Cortex of kidney (tissue), 1 donor: ENCODE measurements at places on chromosomes 2 and 18.

DNA sequence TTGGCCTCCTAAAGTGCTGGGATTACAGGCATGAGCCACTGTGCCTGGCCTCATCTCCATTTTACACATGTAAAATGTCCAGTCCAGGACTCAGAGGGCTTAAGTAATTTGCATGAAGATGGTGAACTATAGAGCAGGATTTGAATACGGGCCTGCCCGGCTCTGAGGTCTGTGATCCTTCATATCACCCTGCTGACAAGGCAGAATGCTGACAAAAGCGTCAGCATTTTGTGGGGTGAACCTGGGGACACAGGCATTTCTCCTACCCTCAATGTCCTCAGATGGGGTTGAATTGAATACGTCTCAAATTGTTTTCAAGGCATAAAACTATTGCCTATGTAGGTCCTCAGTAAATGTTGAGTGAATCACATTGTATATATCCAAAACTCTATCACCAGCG is 57.2 kb upstream of the GATA6 start:
- DNase-seq = no peak

DNA sequence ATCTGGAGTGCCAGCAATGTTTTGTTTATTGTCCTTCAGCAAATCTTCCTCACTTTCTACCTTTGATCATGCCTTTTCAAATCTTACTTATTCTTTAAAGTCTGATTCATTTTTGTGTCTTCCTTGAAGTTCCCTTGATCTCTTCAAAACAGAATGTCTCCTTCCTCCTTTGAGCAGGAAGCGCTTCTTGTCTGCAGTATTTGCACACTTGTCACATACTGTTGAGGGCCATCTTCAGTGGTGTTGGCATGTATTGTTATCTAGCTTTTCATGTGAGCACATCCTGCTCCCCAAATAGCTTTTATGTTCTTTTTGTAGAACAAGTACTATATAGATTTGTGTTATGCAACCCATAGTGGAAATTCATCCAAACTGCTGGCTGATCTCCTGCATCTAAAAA is 5.9 kb upstream of the CERS6 start:
- no peak for DNase-seq

GRCh38 chr2:149873936-149874335 is 286.4 kb upstream of the MMADHC start:
- no peak for DNase-seq

- DNase-seq = no peak
Measured at GRCh38 chr18:47970664-47971531, 40.4 kb upstream of the SMAD2 start.

- DNase-seq = no peak
Measured at GRCh38 chr2:181310967-181311366, 146.2 kb upstream of the ITGA4 start.

DNA sequence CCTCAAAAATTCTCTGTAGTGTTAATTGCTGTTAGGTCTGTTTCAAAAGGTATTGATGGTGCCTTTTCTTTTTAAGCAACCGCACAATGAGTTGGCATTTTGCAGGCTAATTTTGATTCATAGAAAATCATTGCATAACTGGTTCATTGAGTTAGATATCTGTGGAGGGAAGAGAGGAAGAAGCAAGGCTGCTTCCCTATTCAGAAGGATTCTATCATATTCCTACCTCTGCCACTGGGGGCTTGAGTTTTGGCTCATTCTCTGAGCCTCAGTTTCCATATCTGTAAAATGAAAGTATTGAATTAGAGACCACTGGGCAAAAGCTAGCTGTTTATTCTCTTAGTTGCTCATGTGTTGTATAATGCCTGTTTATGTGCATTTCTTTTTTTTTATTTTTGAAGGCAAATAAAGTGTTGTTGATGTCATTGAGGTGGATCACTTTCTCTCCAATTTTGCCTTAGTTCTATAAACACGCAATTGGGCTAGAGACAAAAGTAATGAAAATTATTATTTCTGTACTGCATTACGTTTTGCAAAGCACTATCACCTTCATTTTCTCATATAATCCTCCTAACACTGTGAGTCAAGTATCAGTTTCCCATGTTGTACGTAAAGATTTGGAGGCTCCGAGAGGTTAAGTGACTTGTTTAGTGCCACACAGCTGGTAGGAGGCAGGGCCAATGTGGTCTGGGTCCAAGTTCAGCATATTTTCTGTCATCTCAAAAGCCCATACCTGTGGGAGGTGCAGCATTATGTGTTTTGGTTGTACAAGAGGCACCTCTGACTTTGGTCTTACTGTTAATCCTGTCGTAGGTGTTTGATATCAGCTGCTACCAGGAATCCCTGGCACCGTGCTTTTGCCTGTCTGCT is 5.9 kb downstream of the TRIB2 start:
- DNase-seq = no peak

DNA sequence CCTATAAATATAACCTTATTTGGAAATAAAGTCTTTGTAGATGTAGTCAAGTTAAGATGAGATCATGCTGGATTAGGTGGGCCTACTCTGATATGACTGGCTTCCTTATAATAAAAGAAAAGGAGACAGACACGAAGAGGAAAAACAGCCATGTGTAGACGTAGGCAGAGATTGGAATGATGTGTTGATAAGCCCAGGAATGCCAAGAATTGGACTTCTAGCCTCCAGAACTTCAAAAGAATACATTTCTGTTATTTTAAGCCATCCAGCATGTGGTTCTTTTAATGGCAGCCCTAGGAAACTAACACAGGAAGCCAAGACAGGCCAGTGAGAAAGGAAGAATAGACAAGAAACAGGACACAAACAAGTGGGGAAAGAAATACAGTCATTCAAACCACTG is 68.6 kb downstream of the NYAP2 start:
- DNase-seq = no peak

GRCh38 chr2:190407662-190408537 is at the start of gene MFSD6:
Gene MFSD6, plus strand, starts transcription at chr2:190408355. Its CDS starts 27,675 bp downstream, at chr2:190436030.
- DNase-seq = no peak

DNA sequence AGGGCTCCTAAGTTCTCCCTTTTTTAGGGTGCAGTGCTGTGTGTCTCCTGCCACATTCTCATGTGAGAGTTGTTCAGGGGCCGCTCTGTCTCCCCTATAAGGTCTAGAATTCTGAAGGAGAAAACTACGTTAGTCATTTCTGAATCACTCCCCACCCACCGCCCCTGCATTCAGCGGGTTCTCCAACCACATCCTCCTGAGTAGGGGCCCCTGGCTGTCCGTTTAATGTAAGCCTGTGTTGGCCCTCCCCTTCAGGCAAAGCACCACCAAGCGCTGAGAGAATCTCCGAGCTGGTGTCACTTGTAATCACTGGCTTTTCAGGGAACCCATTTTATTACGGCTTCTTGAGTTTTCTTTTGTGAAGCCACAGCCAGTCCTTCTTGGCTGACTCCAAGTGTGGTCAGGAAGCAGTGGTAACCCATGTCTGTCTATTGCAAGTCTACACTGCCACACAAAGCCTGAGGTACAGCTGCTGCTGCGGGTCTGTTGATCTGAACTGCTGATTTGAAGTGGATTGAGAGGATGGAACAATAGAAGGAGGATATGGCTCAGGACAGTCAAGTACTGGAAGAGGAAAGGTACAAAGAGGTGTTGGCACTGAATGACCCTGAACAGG is 16.9 kb downstream of the LCT start:
- no peak for DNase-seq

DNA sequence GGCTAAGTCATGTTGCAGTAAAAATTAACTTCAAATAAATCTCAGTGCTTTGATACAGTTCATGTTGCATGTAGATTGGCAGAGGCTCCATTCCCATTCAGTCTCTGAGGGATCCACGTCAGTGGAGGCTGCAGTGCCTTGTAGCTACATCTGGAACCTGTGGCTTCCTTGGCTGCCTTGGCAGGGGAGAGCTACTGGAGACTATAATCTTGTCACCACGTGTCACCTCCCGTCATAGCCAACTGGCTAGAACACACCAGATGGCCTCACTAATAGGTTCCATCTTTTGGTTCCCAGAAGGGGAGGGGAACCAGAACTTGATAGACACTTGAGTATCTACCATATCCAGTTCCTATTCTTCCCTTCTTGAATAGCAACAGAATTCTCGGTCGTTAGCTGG is 28.4 kb downstream of the E2F6 start:
- DNase-seq = no peak

DNA sequence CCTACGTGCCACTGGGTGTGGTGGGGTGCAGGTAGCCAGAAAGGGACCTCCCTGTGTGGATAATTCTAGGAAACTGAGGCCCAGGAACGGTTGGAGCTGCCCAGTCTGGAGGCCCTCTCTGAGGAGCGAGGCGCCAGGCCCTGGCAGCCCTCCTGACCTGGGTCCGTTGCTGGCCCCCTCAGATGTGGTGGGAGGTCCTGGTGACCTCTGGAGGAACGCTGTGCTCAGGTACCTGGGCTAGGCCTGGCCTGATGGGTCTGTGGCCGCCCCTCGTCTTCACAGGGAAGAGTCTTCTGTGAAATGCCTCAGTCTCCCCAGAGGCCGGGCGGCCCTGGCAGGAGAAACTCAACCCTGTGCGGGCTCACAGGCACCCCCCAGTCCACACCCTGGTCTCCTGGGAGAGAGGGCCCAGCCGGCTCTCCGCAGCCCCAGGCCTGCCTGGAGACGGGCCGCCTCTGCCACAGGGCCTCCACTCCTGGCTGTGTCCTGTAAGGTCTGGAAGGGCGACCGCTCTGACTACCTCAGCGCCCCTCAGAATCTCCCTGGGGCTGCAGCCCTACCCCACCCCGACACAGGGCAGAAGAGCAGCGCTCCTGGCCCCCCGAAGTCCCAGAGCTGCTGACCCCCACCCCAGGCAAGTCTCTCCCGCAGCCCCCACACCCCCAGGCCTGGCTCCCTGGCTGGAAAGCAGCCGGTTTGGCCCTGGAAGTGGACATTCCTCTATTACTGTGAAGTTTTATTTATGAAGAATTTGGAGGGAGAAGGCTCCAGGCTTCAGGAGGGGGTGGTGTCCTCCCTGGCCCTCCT is 3.7 kb downstream of the B3GNT7 start:
- no peak for DNase-seq

- no peak for DNase-seq
Measured at GRCh38 chr2:239467956-239468490, 67.2 kb upstream of the HDAC4 start.

GRCh38 chr2:72731116-72731515 is 94.7 kb downstream of the EXOC6B start:
- DNase-seq = no peak
